H1 (cell line): ENCODE measurements at places on chromosomes 4 and X.

GRCh38 chr4:84070289-84070688 is 428.8 kb downstream of the NKX6-1 start:
- no peak for DNase-seq

- DNase-seq = no peak
These were observed 64.2 kb upstream of the PJA1 start for GRCh38 chrX:69229436-69229835.

GRCh38 chr4:107977482-107977881 is 12.2 kb upstream of the HADH start:
- no peak for DNase-seq

GRCh38 chr4:108443585-108443984 is 176.8 kb upstream of the RPL34 start:
- no peak for DNase-seq
